ENCODE measurements at places on chromosomes 1 and 21.

DNA sequence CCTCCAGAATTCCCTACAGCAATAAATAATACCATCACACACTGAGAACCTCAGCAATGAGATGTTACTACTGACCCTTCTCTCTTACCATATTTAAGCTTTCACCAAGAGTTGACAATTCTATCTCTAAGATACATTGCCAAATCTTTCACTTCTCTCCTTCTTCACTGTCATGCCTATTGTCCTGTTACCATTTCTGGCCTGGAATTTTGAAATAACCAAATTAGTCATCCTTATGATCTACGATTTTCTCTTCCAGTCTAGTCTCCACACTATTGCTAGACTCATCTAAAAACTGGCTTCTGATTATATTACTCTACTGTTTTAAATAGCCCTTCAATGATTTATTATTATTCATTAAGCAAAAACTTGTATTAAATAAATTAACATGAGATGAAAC is 656.1 kb upstream of the ADGRL4 start:
- no peak for DNase-seq

GRCh38 chr21:32096411-32096810 is 182.4 kb downstream of the MIS18A start:
- no peak for DNase-seq

GRCh38 chr1:77538956-77539518 is 143.4 kb downstream of the ZZZ3 start:
- DNase-seq = no peak

- DNase-seq = no peak
Measured at GRCh38 chr1:44354268-44354839, 703 bp downstream of the ERI3 start.

Data from activated T-helper 1 cell treated with anti-CD3 and anti-CD28 coated beads, Interleukin-2, amount 50 U/mL, for 16 hours (primary cell).